ENCODE measurements at places on chromosomes 6 and 20. TPM values are rescaled to one million over a fixed set of nuclear protein-coding genes. Genes with fewer than 3 reads are reported as not detected.

GRCh38 chr6:144264270-144265060 is 20.7 kb upstream of the UTRN start:
- no peak for DNase-seq

GRCh38 chr20:56439771-56440291 is 27.8 kb downstream of the CASS4 start:
- peak; percentile 39 for DNase-seq

DNA sequence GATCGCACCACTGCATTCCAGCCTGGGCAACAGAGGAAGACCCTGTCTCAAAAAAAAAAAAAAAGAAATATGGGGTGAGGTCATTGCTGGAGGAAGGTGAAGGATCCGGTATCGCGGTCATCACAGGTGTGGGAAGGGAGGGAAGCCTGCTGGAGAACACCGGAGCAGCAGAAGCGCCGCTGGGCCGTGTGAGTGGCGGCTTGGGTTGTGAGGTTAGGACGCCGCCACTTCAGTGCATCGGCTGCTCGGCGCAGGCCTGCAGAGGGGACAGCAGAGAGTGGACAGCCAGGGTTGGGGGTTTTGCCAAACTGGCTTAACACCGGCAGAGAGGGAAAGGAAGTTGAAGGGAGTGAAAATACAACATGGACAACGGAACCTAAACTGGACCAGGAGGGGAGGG is 5.4 kb downstream of the TLDC2 start:
- no peak for DNase-seq

TMEM30A gene
- polyA plus RNA-seq, result 51.5 TPM

GRCh38 chr6:24504649-24505586 is 10.1 kb downstream of the ALDH5A1 start:
- DNase-seq, result no peak

DNA sequence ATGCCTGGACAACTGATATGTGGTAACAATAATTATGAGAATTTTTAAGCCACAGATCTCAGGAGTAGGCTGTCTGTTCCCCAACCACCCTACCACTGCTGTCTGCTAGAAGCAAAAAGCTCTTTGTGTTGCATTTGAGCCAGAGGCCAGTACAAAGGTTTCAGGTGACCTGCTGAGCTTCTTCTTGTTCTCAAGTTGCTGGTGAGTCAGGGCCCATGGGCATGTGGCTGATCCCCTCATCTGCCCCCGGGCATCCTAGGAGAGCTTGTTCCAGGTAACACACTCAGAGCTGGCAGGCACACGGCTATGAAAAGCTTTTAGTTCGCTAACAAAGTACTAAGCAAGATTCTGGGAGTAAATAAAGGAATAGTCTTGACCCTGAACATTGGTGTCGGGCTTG is 285.3 kb downstream of the CDC5L start:
- DNase-seq, result no peak
